ENCODE measurements at places on chromosomes 4 and X. TPM values are rescaled to one million over a fixed set of nuclear protein-coding genes. Genes with fewer than 3 reads are reported as not detected.

The MFAP3L gene
- total RNA-seq = 0.95 TPM

DNA sequence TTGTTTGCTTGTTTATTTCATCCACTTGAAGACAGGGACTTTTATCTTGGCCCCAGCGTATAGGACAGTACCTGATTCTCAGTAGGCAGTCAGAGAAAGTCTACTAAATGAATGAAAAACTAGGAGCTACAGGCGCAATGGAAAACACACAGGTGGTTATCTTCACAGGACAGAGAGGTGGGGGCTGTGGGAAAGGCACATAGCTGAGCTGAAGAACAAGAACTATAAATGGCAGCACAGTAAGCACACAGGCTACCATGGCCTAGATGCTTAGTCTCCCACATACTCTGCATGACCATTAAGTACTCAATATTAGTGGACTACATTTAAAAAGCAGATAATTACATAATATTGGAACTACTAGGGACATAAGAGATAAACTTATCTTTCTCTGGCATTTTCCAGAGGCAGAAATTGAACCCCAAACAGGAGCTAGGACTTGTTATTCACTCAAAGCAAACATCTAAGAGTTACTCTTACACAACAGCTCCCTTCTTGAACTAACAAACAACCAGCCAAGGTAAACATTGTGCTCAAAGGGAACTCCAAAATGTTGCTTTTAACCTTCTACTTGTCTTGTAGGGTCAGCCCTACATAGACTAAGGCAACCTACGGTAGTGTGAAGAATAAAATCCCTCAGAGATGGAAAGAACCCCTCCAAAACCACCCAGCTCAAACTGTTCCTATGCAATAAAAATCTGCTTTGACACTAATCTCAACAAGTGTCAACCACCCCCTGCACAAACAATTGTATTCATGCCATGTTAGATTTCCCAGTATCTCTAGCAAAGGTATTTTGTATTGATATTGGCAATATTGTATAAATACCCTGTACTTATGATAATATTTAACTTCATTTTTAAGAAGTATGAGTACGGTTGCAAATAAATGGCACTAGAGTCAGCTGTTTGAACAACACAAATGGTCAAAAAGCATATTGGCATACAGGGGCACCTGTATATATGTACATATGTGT is 593.6 kb downstream of the KLHL13 start:
- no peak for DNase-seq

The PAGE2B gene
- total RNA-seq = not detected

DNA sequence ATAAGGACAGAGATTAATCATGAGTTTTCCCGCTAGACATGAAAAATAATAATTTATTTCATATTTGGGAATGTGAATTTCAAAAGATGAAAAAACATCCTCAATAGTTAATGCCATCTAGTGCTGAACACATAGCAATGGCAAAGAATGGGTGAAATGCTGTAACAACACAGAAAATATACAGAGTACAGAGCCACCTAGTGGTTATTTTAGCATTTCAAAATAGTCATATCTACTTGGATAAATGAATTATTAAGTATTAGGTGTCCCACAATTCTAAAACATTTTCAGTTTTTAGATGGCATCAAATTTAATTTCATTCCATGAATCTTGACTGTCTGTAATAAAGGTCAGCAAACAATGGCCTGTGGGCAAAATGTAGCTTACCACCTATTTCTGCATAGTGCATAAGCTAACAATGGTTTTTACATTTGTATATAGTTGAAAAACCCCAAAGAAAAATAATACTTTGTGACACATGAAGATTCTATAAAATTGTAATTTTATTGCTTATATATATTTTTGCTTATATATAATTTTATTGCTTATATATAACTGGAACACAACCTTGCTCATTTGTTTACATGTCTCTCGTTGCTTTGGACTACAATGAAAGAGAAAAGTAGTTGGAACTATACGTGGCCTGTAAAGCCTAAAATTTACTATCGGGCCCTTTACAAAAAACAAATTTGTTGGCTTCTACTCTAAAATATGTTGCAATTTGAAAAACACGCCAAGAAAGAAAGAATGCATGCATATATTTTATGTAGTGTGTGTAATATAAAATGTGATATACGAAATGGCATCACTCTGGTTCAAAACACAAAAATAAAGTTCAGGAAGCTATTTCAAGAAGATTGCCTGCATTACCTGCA is 99.1 kb upstream of the FAM47C start:
- no peak for DNase-seq

DNA sequence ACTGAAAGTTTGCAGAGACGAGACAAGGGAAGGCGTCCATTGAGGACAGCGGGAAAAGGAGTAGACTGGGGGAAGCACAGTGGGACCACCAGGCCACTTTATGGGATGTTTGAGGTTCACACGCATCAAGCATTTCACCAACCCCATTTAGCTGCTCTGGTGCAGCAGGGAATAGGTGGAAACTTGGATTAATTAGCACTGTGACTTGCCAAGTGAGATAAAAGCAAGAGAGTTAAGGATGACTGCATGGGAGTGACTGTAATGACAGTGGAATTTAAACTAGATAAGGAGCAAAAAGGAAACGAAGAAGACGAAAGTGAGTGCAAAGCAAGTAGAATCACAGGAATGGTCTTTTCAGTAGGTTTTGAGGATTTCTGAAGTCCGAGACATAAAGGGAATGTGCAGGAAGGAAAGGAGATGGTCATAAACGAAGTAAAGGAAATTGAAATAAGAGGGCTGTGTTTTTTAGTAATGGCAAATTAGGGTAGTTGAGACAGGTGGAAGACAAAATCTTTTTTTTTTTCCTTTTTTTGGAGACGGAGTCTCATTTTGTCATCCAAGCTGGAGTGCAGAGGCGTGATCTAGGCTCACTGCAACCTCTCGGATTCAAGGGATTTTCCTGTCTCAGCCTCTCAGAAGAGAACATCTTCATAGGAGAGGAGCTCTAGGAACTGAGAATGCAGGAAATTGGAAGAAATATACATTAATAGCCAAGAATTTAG is 119.0 kb upstream of the MAP9 start:
- no peak for DNase-seq

- no peak for DNase-seq
Observed at GRCh38 chr4:81003597-81004111, 26.9 kb upstream of the BMP3 start.

DNA sequence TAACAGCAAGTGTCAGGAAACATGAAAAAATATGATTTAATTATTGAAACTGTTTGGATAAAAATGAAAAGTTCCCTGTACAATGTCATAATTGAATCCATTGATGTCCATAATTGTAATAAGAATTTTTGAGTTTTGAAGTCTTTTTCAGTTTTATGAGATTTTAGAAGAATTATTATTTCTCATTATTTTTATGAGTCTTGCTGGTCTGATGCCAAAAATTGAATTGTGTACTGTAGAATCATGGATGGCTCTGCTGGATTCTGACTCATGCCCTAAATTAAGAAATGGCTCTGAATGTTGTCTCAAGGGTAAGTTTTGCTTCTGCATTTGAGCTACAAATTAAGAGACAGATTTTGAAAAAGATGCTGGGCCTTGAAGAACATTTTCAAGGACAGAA is 132.8 kb upstream of the MAP9 start:
- DNase-seq = no peak

The ENPP6 gene
- 1.4 TPM for total RNA-seq

Measured in natural killer cell treated with Interleukin-12 subunit alpha and Interleukin-12 subunit beta and Interleukin-15 and Interleukin-18, amount 100 ng/mL, for 72 hours (primary cell).